ENCODE measurements at places on chromosomes 16 and 17. TPM values are rescaled to one million over a fixed set of nuclear protein-coding genes. Genes with fewer than 3 reads are reported as not detected.

DNA sequence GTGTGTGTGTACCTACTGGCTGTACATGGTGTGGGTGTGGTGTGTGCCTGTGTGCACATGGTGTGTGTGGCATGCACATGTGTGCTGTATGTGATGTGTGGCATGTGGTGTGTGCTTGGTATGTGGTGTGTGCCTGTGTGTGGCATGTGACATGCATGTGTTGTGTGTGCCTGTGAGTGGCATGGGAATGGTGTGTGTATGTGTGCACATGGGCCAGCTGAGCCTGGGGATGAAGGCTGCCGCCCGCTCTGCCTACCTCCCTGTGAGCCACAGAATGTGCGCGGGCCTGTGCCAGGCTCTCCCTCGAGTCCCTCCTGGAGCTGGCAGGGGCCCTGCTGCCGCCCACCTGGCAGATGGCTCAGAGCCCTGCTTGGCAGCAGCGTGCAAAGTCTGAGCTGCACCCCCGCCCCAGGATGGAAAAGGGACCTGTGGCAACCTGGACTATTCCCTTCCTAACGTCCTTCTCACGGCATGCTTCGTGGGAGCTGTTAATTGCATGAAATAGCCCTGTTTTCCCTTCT, 9.3 kb downstream of the PRSS27 start:
- peaks cover 2% of the 10 kb centered on the region for H3K4me1 ChIP-seq
- H3K27ac ChIP-seq = no peak overlapping the region
- H3K27me3 ChIP-seq = no peaks in the 10 kb centered on the region
- peaks cover 4% of the 10 kb centered on the region for H3K36me3 ChIP-seq

- H3K4me1 ChIP-seq = peaks cover 10% of the 10 kb centered on the region
- no peak overlapping the region for H3K4me3 ChIP-seq
- no peaks in the 10 kb centered on the region for H3K36me3 ChIP-seq
- no peak for DNase-seq
Measured at GRCh38 chr17:43745541-43745940, 13.1 kb downstream of the SOST start.

- no peak overlapping the region for H3K4me3 ChIP-seq
- H3K4me1 ChIP-seq = peaks cover 38% of the 10 kb centered on the region
- peaks cover 90% of the 10 kb centered on the region for H3K27me3 ChIP-seq
- DNase-seq = no peak
- no peaks in the 10 kb centered on the region for H3K36me3 ChIP-seq
- H3K27ac ChIP-seq = no peak overlapping the region
Measured at GRCh38 chr17:79793924-79794304, 3.0 kb downstream of the CBX8 start.

DNA sequence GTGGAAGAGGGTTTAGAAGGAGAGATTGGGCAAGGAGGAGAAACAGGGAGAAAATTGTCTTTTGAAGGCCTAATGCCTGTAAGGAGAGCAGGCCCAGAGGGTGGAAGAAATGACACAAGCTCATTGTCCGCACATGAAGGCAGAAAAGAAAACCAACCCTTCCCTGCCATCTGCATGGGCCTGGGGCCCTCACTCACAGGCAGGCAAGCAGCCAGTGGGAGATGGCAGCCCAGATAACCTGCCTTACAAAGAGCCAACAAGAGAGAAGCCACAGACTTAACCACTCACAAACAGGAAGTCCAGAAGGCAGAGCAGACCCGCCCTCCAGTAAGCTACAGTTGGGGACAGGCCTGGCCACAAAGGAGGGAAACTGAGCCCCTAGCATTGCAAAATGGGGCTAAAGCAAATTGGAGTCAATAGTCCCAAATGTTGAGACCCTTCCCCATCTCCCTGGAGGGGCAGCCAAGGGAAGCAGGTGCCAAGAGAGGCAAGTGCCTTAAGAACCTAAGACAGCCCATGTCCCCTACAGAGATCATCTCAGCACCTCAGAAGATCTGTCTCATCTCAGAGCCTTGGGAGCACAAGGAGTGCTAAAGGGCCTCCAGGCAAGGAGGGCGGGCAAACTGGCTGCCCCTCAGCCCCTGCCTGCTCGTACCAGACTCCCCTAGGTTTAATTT, 7.3 kb upstream of the TSPOAP1 start:
- no peak for DNase-seq
- no peaks in the 10 kb centered on the region for H3K27me3 ChIP-seq
- peaks cover 38% of the 10 kb centered on the region for H3K4me1 ChIP-seq

- H3K27me3 ChIP-seq = no peaks in the 10 kb centered on the region
- H3K36me3 ChIP-seq = no peaks in the 10 kb centered on the region
- no peak overlapping the region for H3K4me3 ChIP-seq
- no peak for DNase-seq
- peaks cover 7% of the 10 kb centered on the region for H3K4me1 ChIP-seq
Measured at GRCh38 chr16:53911513-53911912, 207.6 kb downstream of the FTO start.

- no peaks in the 10 kb centered on the region for H3K4me1 ChIP-seq
- H3K4me3 ChIP-seq = no peak overlapping the region
- H3K27me3 ChIP-seq = no peaks in the 10 kb centered on the region
- no peaks in the 10 kb centered on the region for H3K36me3 ChIP-seq
Measured at GRCh38 chr17:1011760-1012735, 15.1 kb downstream of the TIMM22 start.

DNA sequence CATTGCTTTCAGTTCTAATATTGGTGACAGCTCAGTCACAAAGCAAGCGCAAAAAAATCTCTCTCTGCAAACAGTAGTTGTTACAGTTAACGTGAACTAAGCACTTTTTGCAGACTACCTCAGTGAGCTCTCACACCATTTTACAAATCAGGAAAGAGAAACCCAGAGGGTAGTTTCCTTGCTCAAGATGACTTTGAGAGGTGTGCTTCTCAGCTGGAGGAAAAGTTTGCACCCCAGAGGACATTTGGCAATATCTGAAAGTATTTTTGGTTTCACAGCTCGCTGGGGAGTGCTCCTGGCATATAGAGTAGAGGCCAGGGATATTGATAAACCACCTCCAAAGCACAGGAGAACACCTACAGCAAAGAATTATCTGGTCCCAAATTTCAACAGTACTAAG, 741.1 kb upstream of the EEF2KMT start:
- H3K36me3 ChIP-seq = no peaks in the 10 kb centered on the region
- H3K4me3 ChIP-seq = no peak overlapping the region
- no peaks in the 10 kb centered on the region for H3K27me3 ChIP-seq

DNA sequence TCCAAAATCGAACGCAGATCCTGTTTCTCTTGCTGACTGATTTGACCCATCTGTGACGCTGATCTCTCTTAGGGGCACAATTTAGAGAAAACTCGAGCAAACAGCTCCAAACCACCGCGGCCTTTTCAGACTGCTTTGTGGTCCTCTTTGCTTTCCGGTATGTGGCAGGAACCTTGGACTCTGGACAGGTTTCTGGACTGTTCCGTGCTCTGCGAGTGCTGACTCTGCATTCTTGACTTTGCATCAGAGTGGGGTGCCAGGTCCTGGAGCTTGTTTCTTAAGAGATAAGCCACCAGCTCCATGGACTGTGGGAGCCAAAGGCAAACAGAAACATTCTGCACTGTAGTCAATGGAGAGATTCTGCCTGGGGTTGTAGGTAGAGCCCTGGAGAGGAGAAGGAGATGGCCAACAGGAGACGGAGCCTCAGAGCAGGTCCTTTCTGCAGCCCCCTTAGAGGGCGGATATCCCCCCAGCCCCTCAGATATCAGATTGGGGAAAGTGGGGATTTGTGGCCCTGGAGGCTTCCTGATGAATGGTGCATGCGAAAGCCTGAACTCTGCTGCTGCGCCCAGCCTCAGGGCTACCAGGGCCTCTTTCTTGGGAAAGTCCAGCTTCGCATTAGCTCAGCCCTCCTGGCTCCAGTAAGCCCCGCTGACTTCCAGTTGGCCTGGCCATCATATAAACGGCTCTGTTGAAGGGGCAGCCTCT, 65.6 kb downstream of the WIPI1 start:
- DNase-seq = peak; percentile 33
- no peak overlapping the region for H3K27ac ChIP-seq
- no peak overlapping the region for H3K4me3 ChIP-seq
- H3K27me3 ChIP-seq = no peaks in the 10 kb centered on the region

DNA sequence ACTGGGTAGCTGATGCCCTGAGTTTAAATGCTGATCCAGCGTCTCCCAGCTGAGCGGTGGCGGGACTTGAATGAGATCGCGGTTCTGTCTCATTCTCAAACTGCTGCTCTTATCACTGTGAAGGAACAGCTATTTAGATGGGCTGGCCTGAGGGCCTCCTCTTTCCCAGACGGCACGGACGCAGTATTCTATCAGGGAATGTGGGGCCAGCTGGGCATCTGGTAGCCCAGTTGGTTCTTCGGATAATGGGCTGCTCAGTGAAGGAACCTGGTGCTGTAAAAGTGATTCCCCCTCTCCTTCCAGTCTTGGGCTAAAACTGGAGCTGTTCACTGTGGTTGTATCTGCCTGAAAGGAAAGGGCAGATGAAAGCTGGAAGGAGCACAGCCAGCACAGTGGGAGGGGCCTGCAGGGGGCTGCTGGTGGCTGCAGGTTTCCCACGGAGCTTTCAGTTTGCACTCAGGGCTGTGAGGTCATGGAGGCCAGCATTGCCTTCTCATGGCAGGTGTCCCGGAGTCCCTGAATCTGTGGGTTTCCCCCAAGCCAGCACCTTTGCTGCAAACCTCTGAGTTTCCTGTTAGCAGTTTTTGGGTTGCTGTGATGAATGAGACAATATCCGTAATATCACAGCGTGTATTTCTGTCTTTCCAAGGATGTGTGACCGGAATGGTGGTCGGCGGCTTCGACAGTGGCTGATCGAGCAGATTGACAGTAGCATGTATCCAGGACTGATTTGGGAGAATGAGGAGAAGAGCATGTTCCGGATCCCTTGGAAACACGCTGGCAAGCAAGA, 3.6 kb downstream of the IRF8 start:
- H3K4me1 ChIP-seq = no peaks in the 10 kb centered on the region
- H3K36me3 ChIP-seq = no peaks in the 10 kb centered on the region
- DNase-seq = no peak
- no peak overlapping the region for H3K27ac ChIP-seq
- no peak overlapping the region for H3K4me3 ChIP-seq

GRCh38 chr17:19492141-19492540, 41.5 kb upstream of the SLC47A1 start:
- H3K4me3 ChIP-seq = no peak overlapping the region
- H3K27me3 ChIP-seq = no peaks in the 10 kb centered on the region
- H3K4me1 ChIP-seq = peaks cover 4% of the 10 kb centered on the region
- DNase-seq = no peak
- no peak overlapping the region for H3K27ac ChIP-seq

DNA sequence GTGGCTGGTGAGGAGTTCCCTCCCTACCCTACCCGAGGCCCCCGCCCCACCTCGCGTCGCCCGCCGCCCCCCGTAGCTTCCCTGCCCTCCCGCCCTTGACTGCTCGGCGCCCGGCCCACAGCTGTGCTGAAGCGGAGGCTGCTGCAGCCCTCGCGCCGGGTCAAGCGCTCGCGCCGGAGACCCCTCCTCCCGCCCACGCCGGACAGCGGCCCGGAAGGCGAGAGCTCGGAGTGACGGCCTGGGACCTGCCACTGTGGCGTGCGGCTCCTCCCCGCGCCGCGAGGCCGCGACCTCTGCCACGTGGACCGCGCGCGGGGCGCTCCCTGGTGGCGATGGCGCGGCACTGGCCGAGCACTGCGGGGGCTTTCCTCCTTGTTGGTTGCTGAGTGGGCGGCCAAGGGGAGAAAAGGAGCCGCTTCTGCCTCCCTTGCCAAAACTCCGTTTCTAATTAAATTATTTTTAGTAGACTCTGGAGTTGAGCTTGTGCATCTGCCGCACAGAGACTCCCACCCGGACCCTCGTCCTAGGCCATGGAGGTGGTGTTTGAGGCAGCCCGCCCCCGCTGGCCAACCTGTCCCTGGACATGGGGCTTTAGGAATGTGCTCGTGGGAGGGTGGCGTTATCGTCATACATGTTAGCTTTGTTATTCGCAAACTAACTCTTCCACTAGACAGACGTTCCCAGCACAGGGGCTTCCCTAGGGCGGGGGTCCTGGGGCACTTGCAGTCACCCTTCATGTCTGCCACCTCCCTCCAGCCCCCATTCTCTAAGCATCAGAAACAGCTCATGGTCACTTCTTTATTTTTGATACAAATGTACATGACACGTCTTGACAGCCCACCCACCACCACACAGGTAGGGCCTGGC, 4.4 kb downstream of the TP53I13 start:
- DNase-seq = no peak
- H3K36me3 ChIP-seq = peaks cover 13% of the 10 kb centered on the region
- H3K4me3 ChIP-seq = no peak overlapping the region
- H3K27me3 ChIP-seq = peaks cover 11% of the 10 kb centered on the region
- no peak overlapping the region for H3K27ac ChIP-seq
- peaks cover 6% of the 10 kb centered on the region for H3K4me1 ChIP-seq

GRCh38 chr17:3502466-3502865, 26.7 kb downstream of the ASPA start:
- no peak overlapping the region for H3K27ac ChIP-seq
- H3K4me1 ChIP-seq = peaks cover 8% of the 10 kb centered on the region
- no peak overlapping the region for H3K4me3 ChIP-seq
- no peak for DNase-seq
- no peaks in the 10 kb centered on the region for H3K27me3 ChIP-seq
- no peaks in the 10 kb centered on the region for H3K36me3 ChIP-seq

DNA sequence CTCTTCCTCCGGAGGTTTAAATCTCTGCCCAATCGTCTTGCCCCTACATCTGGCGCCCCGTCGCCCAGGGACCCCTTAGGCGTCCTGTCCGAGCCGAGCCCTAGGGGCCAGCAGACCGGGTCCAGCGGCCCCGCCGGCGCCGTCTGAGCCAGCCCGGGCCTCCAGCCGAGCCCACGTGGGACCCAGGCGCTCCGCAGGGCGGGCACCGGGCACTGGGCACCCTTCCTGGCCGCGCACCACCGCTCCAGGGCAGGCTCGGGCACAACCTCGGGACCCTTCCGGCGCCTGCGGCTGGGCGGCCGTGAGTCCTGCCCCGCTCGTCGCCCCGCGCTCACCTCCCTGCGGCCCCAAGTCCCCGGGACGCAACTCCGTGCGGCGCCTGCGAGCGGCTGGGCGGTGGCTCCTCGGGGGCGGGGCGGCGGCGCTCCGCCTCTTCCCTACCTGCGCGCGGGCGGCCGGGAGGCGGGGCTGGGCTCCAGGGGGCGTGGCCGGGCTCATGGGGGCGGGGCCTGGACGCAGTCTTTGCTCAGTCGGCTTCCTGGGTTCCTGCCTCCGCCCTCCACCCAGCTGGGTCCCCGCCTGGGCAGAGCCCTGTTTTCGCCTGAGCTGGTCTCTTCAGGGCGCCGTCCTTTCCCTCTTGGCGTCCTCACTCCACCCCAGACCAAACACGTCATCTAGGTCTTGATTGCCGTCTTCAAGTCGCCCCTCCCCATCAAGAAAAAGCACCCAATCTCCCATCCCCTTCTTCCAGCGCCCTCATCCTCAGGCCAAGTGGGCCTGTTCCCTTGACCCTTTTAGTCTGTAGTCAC, at the start of gene RHBDF2:
Gene RHBDF2 (minus strand): TSS at position 406 of the 809 bp plus-strand sequence. CDS start 19,899 bp downstream, outside the sequence.
- H3K27ac ChIP-seq = no peak within 1 kb of the TSS
- H3K27me3 ChIP-seq = no peaks in the 10 kb centered on the region
- H3K4me1 ChIP-seq = peaks cover 30% of the 10 kb centered on the region
- DNase-seq = peak; percentile 65

- no peak for DNase-seq
- H3K4me3 ChIP-seq = no peak overlapping the region
- no peaks in the 10 kb centered on the region for H3K27me3 ChIP-seq
- H3K27ac ChIP-seq = no peak overlapping the region
Measured at GRCh38 chr16:63372815-63373214, 1336.6 kb upstream of the CDH8 start.

The SSTR5 gene
- total RNA-seq = 0.56 TPM

The SPNS2 gene
- total RNA-seq = 0.98 TPM

The GIT1 gene
- 62.4 TPM for total RNA-seq

The IRX5 gene
- total RNA-seq = 0.48 TPM

The TM4SF5 gene
- not detected for total RNA-seq

The NPIPB9 gene
- 0.96 TPM for total RNA-seq

The CBX2 gene
- 83.9 TPM for total RNA-seq

All from H1 (cell line).